Nephron progenitor cell (in vitro differentiated cells): ENCODE measurements at places on chromosomes 2 and 18.

DNA sequence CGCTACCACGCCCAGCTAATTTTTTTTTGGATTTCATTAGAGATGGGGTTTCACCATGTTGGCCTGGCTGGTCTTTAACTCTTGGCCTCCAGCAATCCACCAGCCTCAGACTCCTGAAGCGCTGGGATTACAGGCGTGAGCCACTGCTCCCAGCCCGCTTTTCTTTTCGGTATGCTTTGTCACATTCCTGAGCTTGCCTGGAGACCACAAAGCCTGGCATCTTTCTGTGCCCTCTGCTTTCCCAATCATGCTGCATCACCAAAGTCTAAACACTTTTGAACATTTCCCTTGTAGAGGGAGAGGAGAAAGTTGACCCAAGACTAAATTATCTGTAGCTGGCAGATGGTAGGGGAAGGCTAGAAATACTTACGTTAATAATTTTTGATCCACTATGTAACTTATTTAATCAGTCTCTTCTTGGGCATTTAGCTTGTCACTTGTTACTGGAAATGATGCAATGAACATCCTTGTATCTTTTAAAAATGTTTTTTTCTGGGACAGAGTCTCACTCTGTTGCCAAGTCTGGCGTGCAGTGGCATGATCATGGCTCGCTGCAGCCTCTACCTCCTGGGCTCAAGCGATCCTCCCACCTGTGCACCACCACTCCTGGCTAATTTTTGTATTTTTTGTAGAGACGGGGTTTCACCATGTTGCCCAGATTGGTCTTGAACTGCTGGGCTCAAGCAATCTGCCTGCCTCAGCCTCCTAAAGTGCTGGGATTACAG is 2.7 kb upstream of the NPC1 start:
- H3K4me1 ChIP-seq: peaks cover 18% of the 10 kb centered on the region
- H3K4me3 ChIP-seq: no peak overlapping the region
- no peak for DNase-seq
- no peaks in the 10 kb centered on the region for H3K36me3 ChIP-seq
- H3K27me3 ChIP-seq: peaks cover 4% of the 10 kb centered on the region
- no peak overlapping the region for H3K27ac ChIP-seq

DNA sequence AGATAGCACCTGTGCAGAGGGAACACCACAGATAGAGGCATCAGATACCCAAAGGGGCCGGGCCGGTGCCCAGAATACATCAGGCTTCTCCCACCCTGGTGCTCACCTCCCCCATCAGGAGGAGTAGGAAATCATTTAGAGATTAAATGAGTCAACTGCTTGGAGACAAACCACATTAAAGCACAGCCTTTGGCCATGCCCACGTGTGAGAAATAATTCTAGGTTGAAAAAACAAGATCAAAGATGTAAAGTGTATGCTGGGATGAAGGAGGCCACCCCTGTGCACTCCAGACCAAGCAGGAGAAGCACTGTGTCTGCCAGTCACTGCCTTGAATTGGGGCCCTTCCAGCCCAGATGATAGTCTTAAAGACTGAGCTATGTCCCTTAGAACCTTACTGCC is 152.8 kb upstream of the ACAA2 start:
- peaks cover 18% of the 10 kb centered on the region for H3K27me3 ChIP-seq
- DNase-seq: no peak
- H3K27ac ChIP-seq: no peak overlapping the region
- H3K4me3 ChIP-seq: no peak overlapping the region
- peaks cover 24% of the 10 kb centered on the region for H3K4me1 ChIP-seq
- H3K36me3 ChIP-seq: no peaks in the 10 kb centered on the region

- H3K36me3 ChIP-seq: no peaks in the 10 kb centered on the region
- H3K27ac ChIP-seq: peak overlapping the region; percentile 24
- DNase-seq: no peak
- no peak overlapping the region for H3K4me3 ChIP-seq
- peaks cover 44% of the 10 kb centered on the region for H3K4me1 ChIP-seq
Observed at GRCh38 chr2:8498994-8499393, 182.9 kb upstream of the ID2 start.

GRCh38 chr18:50313031-50313607 is 25.6 kb upstream of the CXXC1 start:
- H3K36me3 ChIP-seq: no peaks in the 10 kb centered on the region
- H3K27me3 ChIP-seq: peaks cover 7% of the 10 kb centered on the region
- no peak overlapping the region for H3K27ac ChIP-seq
- DNase-seq: no peak
- H3K4me1 ChIP-seq: no peaks in the 10 kb centered on the region

DNA sequence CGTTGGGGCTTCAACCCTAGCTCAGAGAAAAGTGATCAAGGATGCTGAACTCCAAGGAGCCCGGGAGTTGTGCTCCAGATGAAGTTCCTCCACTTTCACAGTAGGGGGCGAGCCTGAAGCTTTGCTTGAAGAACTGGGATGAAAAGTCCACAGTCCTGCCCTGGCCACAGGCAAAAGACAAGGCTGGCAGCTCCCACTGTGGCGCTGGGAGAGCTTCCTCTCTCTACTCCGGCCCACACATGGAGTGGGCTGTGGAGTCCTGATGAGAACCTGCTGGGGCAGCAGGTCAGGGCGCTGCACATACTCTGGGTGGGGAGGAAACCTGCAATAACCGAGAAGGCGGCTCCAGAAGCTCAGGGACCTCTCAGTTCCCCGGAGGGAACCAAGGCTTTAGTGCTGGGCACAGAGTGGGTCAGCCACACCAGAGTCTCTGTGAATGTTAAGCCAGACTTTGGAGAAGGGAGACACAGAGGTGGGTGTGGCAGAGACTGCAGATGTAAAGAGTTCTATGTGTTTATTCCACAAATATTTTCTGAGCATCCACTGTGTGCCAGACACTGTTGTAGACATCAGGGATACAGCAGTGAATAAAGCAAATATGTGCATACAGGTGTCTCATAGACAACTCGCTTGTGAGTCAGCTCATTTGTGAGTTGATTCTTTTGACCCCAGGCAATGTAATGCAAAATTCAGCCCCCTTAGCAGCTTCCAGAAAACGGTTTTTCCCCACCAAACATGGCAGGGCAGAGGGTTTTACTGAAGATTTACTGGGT is 48.0 kb upstream of the MRPL33 start:
- peaks cover 30% of the 10 kb centered on the region for H3K4me1 ChIP-seq
- peaks cover 10% of the 10 kb centered on the region for H3K27me3 ChIP-seq
- H3K36me3 ChIP-seq: no peaks in the 10 kb centered on the region
- no peak overlapping the region for H3K4me3 ChIP-seq
- no peak overlapping the region for H3K27ac ChIP-seq
- DNase-seq: peak; percentile 69

DNA sequence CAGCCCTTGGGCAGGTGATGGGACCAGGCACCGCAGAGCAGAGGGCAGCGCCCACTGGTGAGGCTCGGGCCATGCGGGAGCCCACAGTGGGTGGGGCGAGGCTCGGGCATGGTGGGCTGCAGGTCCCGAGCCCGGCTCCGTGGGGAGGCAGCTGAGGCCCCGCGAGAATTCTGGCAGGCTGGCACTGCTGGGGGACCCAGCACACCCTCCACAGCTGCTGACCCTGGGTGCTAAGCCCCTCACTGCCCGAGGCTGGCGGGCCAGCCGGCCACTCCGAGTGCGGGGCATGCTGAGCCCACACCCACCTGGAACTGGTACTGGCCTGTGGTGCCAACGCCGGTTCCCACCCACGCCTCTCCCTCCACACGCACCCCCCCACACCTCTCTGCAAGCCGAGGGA is 29.7 kb upstream of the COL3A1 start:
- no peak for DNase-seq
- no peaks in the 10 kb centered on the region for H3K36me3 ChIP-seq
- no peak overlapping the region for H3K4me3 ChIP-seq
- H3K27me3 ChIP-seq: no peaks in the 10 kb centered on the region

DNA sequence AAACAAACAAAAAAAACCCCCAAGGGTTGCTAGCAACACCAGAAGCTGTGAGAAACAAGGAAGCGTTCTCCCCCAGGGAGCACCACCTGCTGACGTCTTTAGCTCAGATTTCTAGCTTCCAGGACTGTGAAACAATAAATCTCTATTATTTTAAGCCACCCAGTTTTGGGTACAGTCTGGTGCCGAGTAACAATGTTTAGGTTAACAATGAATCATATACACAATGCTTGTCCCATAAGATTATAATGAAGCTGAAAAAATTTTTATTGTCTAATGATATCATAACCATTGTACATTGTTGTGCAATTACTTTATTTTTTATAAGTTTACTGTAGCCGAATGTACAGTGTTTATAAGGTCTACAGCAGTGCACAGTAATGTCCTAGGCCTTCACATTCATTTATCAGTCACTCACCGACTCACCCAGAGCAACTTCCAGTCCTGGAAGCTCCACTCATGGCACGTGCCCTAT is 72.1 kb upstream of the CAB39 start:
- no peak overlapping the region for H3K4me3 ChIP-seq
- H3K27me3 ChIP-seq: no peaks in the 10 kb centered on the region
- H3K36me3 ChIP-seq: no peaks in the 10 kb centered on the region
- no peak overlapping the region for H3K27ac ChIP-seq
- DNase-seq: no peak
- no peaks in the 10 kb centered on the region for H3K4me1 ChIP-seq

- H3K27ac ChIP-seq: no peak overlapping the region
- H3K27me3 ChIP-seq: peaks cover 2% of the 10 kb centered on the region
Observed at GRCh38 chr2:214985619-214986018, 152.8 kb downstream of the ABCA12 start.

DNA sequence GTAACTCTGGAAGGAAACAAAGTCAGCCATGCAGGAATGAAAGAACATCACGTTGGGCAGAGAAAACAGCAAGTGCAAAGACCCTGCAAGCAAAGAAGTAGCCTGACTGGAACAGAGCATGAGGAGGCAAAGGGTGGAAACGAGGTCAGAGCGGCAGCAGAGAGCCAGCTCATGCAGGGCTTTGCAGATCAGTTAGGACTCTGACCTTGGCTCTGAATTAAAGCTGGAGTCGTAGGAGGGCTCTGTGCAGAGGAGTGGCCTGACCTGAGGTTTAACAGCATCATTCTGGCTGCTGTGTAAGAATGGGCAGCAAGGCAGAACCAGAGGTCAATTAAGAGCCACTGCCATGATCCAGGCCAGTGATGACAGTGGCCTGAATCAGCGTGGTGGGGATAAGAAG is 220.7 kb downstream of the PRKCE start:
- DNase-seq: no peak
- H3K4me3 ChIP-seq: no peak overlapping the region
- H3K27ac ChIP-seq: no peak overlapping the region
